CD4-positive, alpha-beta T cell (primary cell): ENCODE measurements at places on chromosomes 5 and 9. TPM values are rescaled to one million over a fixed set of nuclear protein-coding genes. Genes with fewer than 3 reads are reported as not detected.

Gene TAF11L10
- total RNA-seq: not detected

DNA sequence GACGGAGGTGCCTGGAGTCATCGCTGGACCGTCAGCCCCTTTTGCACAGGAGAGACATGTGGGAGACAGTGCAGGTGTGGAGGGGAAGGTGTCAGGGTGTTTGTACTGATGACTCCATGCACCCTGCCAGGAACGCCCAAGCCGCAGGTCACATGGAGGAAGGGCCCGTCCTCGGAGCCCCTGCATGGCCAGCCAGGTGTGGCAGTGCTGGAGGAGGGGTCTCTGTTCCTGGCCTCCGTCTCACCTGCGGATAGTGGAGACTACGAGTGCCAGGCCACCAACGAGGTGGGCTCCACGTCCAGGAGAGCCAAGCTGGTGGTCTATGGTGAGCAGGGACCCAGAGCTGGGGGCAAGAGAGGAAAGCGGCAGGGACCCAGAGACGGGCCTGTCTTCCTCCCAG is 81.5 kb downstream of the HMCN2 start:
- H3K4me1 ChIP-seq: no peaks in the 10 kb centered on the region
- no peaks in the 10 kb centered on the region for H3K36me3 ChIP-seq
- DNase-seq: no peak
- peaks cover 6% of the 10 kb centered on the region for H3K27me3 ChIP-seq
- no peak overlapping the region for H3K27ac ChIP-seq

DNA sequence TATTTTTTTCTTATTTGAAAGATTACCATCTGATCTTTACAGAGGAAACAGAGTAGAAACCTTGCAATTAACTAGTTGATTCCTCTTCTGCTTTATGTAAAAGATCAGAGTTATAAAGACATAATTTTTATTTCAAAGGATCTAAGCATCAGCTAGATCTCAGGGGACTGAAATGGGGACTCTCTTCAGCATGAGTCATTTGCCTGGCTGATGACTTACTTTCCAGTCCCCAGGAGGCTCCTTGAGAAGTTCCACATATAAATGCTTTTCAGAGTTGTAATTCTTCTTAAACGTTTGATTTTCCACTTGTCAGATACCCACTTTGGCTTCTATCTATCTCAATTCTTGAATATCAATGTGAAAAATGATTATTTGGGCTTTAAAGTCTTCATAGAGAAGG is 389.4 kb downstream of the RAB3C start:
- no peaks in the 10 kb centered on the region for H3K27me3 ChIP-seq
- no peak overlapping the region for H3K4me3 ChIP-seq
- no peak for DNase-seq
- H3K36me3 ChIP-seq: peaks cover 46% of the 10 kb centered on the region
- H3K4me1 ChIP-seq: no peaks in the 10 kb centered on the region

- no peak overlapping the region for H3K4me3 ChIP-seq
- H3K36me3 ChIP-seq: peaks cover 45% of the 10 kb centered on the region
- DNase-seq: no peak
- no peak overlapping the region for H3K27ac ChIP-seq
These were observed 43.1 kb downstream of the LNPEP start for GRCh38 chr5:96978812-96979449.

DNA sequence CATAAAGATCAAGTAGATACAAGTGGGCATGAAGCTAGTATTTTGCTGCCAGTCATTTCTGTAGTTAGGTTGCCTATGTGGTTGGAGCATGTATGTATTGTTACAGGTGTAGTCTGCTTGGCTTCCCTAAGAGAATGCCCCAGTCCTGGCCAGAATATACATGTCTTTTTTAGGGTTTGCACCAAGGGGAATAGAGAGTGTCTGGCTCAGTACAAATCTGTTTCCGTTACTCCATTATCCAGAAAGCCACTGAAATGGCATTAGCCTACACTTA is 23.2 kb downstream of the TGFBR1 start:
- H3K27ac ChIP-seq: no peak overlapping the region
- H3K4me3 ChIP-seq: no peak overlapping the region
- DNase-seq: no peak
- H3K27me3 ChIP-seq: no peaks in the 10 kb centered on the region

DNA sequence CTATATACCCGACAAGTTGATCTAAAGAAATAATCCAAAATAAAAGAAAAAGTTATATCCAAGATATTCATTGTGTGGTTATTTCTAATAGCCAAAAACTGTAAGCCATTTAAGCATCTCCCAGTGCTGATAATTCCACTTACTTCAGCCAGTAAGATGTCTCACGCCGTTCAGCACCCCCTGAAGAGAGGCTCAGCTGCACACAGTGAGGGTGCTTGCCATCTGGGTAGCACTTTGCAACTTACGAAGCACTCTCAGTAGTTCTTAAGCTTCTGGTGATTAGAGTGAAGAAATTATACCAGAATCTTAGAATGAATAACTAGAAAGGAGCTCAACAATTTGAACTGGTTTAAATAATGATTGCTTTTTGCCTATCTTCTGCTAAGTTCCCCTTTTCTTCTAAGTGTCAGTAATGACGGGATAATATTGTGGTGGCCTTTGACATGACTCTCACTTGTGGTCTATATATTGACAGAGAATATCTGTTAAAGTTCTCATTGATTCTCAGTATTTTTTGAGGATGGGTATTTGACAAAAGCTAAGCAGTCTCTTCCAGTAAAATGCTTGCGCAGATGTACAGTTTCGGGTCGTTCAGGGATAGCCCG is 26.2 kb upstream of the LTC4S start:
- peaks cover 69% of the 10 kb centered on the region for H3K36me3 ChIP-seq
- H3K4me1 ChIP-seq: peaks cover 20% of the 10 kb centered on the region
- H3K27ac ChIP-seq: no peak overlapping the region
- H3K4me3 ChIP-seq: no peak overlapping the region
- H3K27me3 ChIP-seq: no peaks in the 10 kb centered on the region
- DNase-seq: no peak
